ENCODE measurements at places on chromosomes 3 and 15.

- no peak for DNase-seq
Observed at GRCh38 chr3:23991683-23992628, 46.9 kb downstream of the NR1D2 start.

- DNase-seq: peak; percentile 22
Observed at GRCh38 chr15:58535337-58535736, 103.5 kb downstream of the LIPC start.

DNA sequence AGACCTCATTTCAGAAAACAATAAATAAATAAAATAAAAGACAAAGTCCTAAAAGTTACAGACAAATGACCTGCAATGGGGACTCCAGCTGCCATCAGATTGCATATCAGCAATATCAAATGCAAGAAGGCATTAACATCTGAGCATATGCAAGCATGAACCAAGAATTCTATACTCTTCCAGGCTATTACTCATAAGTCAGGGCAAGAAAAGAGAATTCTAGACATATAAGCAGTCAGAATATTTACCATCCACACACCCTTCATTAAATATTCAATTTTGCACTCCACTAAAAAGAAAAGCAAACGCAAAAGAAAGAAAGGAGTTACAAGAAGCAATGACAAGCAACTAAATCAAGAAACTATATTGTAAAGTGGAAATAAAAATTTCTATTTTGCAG, 21.1 kb downstream of the PLA2G4F start:
- DNase-seq: no peak

DNA sequence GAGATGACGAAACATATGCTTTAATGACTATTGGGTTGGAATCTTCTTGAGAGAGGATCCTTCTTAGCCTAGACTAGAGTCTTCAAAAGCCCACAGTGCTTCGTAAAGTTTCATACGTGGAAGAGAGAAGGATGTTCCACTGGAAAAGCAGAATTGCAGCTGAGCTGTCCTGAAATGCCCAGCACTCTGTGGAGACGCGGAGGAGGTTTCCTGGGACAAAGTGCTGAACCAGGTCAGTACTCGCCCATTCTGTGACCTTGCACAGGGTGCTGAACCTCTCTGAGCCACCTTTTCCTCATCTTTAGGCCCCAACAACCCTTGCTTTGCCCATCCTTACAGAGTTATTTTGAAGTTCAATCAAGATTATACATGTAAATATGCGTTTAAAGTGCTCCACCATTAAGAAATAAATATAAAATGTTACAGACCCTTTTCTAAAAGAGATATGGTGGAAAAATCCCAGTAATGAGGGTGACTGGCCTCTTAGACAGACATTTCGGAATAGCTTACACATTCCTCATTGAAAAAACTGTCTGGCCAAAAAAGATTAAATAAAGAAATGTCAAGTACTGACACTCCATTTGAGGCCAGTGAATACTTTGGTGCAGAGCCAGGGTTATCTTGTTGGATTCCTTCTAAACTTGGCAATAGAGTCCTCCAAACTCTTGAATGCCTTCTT, 4.2 kb upstream of the MAGEF1 start:
- no peak for DNase-seq

DNA sequence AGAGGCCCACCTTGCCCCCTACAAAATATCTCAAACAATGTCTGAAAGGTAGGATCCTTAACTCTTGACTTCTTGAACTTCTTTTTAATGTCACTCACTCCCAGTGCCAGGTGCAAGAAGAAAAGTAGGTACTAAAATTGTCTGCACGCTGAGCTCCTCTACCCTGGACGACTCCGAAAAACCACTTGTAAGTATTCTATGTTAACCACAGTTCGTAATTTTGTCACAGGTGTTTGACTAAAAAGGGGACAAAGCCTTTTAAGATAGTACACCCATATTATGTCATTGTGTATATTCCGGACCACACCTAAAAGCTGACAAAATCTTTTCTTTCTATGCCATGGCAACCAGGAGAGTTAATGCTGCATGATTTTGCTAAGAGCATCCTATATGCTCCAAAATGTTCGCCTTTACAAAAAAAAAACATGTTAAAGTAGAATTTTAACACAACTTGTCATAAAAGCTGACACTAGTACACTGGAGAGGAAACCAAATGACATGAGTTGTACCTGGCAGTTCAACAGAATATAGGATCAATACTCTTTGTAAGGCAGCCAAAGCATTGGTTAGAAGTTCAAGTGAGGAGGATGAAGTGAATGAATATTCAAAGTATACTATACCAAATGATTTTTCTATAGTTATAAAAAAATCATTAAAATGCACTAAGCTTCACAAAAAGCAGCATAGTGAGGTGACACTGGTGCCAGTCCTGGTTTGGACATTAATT, 210.5 kb downstream of the FOXP1 start:
- no peak for DNase-seq

DNA sequence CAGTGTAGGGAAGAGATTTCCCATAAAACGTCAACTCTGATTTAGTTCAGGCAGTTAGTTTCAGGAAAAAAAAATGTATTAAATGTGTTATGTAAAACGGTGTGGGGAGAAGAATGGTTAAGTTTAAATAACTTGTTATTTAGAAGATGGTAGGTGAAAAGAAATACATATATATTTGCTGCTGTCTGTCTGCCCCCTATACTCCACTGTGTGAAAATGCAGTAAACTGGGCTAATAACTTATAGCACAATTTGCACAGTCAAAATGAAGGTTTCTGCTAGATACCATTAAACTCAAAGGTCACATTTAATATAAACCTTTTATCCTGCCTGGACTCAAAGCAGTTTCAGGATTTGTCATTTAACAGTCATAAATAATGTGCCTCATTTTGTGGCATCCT, 515.0 kb downstream of the FGF12 start:
- DNase-seq: no peak

GRCh38 chr15:24961967-24962366, 7.2 kb downstream of the SNRPN start:
- DNase-seq: no peak

GRCh38 chr3:37995652-37996641, 5.4 kb downstream of the VILL start:
- DNase-seq: no peak

DNA sequence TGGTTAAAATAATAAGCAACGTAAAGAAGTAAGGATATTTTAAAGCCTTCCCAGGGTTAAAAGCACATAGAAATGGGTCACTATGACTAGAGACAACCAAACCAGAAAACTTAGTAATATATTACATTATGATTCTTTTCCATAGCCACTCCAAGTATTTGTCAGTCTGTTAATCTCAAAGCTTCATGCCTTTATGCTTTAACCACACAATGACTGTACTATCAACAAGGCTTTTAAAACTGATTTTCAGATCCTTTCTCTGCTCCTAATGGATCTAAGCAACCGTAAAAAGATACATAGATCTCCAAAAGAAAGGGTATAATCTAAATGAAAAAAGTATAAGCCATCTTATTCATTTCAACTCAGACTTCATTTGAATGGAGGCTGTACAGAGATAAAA, 14.4 kb downstream of the SECISBP2L start:
- DNase-seq: no peak

DNA sequence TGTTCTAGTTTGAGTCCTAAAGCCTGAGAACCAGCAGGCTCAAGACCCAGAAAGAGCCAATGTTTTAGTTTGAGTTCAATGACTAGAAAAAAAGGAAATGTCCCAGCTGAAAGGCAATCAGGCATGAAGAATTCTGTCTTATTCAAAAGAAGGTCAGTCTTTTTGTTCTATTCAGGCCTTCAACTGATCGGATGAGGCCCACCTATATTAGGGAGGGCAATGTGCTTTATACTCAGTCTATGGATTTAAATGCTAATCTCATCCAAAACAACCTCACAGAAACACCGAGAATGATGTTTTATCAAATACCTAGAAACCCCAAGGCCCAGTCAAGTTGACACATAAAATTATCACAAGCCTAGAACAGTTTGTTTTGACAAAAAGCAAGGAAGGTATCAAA, 4.0 kb downstream of the MNS1 start:
- DNase-seq: no peak

DNA sequence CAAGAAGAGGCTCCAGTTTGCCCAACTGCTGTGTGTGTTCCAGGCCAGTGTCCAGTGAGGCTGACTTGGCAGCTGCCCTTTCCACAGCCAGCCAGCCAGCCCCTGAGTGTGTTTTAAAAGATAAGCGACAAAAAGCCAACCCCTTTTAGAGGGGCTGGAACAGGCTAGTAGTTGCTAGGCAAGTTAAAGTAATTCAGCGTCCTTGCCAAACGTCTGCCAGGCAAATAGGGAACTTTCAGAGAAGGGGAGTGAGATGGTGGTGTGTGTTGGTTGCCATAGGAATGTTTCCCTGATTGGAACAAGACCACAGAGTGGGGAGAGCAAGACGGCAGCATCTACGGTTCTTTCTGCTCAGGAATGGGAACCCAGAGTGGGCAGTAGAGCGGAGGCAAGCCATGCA, 86.3 kb downstream of the TMEM108 start:
- DNase-seq: no peak

GRCh38 chr3:113912552-113913236, 35.1 kb upstream of the ZDHHC23 start:
- no peak for DNase-seq

GRCh38 chr3:16060358-16060852, 114.1 kb upstream of the GALNT15 start:
- no peak for DNase-seq

DNA sequence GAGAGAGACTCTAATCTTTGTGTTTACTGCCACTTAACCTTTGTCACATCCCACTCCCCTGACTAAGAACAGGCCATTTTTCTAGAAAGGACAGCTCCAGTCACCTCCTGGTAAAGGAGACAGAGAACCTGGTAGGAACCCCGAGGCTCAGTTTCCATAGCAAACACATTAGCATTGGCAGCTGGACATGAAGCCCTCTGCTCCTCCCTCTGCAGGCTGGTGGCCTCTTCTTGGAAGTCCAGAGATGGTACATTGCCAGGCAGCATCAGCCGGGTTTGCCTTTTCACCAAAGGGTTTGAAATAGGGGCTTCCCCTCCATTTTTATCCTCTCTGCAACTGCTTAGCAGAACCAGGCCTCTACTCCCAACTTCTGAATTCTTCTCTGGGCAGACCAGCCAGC, 213.4 kb upstream of the SEMA6D start:
- DNase-seq: no peak

- DNase-seq: no peak
Observed at GRCh38 chr3:69119138-69119537, 3.3 kb downstream of the LMOD3 start.

DNA sequence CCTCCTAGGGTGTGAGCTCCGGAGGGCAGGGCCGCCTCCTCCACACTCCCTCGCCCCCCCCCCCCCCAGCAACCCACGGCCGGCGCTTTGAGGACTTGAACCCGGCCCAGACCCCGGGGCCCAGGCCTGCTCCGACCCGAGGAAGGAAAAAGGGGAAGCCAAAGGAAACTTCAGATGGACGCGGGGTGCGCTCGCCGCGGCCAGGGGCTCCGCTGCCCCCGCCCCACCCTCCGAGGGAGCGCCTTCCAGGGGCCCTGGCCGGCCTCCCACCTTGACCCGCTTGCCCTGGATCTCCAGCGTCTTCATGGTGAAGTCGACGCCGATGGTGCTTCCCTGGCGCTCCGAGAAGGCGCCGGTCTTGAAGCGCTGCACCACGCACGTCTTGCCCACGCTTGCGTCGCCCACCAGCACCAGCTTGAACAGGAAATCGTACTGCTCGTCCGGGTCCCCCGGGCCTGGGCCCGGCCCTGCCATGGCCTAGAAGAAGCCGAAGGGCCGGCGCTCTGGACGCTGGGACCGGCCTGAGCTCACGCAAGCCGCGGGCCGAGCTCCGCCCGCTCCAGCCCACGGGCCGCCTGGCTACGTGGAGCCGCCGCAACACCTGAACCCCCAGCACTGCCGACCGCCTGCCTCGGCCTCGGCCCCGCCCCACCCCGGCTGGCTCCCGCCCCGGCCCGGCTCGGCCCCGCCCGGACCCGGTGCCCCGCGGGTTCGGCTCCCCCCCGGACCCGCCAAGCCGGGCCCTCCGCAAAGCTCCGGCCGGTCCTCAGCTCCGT, 400 bp downstream of the RAB43 start:
- no peak for DNase-seq

GRCh38 chr15:57708047-57708446, 1.5 kb downstream of the POLR2M start:
- no peak for DNase-seq

DNA sequence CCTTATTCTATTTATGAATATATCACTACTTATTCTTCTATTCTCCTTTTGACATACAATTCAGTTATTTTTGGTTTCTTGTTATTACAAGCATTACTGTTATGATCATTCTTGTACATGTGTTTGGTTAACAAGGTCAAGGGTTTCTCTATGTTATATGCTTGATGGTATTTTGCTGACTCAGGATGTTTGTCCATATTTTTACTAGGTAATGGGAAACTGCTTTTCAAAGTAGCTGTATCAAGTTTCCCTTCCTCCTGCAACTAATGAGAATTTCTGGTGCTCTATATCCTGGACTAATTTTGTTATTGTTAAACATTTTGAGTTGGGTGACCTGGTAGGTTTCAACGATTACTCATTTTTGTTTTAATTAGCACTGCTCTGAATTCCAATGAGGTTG, 841.0 kb downstream of the OTOL1 start:
- DNase-seq: no peak

DNA sequence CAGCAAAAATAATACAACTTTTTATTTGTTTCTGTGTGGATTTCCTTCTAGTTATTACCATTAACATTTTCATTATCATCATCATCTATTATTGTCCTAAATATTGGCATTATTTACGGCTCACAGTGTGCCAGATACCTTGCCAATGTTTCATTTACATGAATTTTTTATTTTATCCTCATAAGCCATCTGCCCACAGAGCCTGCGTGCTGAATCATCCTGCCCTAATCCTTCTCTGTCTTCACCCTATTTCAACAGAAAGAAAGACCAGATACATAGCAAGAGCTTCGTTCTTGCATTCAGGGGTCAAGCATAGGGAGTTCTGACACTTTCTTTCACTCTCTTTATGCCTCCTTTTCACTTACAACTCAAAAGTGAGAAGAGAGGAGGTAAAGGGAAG, 82.0 kb downstream of the KCNMB2 start:
- no peak for DNase-seq

DNA sequence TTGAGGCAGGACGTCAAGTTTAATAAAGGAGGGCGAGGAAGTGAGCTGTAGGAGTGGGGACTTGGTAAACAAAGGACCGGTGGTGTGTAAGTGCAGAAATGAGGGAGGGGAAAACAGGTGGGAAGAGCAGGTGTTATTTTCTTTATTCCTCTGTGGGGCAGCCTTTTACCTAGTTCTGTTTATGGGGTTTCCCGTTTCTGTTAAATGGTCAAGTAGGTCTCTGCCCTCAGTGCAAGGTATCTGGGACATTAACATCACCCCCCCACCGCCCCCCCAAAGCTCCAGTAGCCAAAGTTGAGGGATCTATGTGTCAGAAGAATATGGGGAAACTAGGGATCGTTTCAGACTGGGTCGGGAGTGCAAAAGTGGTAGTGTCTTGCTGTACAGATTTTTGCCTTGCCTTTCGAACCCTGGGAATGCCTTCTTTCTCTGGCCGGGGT, 893 bp downstream of the MGA start:
- no peak for DNase-seq

GRCh38 chr3:12421132-12421531, 63.1 kb upstream of the TSEN2 start:
- no peak for DNase-seq

GRCh38 chr3:134536781-134537180, 50.9 kb downstream of the CEP63 start:
- no peak for DNase-seq

GRCh38 chr3:126997455-126998038, 14.6 kb downstream of the PLXNA1 start:
- no peak for DNase-seq

GRCh38 chr3:194957743-194958240, 272.1 kb downstream of the FAM43A start:
- DNase-seq: peak; percentile 53
